ENCODE measurements at places on chromosomes 7 and 10.

DNA sequence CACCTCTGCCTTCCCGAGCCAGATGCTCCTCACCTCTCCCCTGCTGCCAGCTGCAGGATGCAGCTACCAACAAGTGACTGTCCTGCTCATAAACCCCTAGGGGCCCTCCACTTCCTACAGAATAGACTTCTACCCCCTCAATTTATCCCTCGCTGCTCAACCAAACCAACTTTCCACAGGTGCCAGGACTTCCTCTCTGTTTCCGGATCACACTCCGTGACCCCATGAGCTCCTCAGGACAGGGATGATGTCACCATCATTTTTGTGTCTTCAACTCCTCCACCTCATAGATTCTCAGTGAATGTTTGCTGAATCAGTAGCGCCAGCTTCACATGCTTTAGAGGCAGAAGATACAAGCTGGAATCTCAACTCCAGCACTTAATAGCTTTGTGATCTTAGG lies 25.8 kb upstream of the ADRB1 start:
- DNase-seq = no peak

DNA sequence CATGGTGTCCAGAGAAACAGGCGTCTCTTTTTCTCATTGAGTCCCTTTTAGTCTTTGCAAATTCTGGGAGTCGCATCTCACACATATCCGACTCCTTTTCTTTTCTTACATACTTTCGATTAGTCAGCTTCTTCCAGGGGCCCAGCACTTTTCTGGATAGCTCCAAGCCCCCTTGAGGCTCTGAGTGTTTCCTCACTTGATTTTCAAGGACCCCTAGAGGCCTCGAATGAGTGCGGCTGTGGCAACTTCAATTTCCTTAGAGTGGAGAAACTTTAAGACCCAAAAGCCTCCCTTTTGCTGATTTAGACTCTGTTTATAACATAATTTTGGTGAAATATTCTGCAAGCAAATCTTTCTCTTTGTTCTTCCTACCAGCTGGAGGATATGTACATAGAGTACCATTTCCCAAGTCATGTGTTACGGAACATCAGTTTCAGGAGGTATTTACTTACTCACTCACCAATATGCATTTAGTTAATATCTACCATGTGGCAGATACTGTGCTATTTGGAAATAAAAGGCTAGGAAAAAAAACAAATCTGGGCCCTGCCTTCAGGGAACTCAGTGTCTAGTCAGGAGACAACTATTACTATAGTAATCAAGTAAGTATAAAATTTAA lies 555.2 kb downstream of the REEP3 start:
- DNase-seq = no peak

DNA sequence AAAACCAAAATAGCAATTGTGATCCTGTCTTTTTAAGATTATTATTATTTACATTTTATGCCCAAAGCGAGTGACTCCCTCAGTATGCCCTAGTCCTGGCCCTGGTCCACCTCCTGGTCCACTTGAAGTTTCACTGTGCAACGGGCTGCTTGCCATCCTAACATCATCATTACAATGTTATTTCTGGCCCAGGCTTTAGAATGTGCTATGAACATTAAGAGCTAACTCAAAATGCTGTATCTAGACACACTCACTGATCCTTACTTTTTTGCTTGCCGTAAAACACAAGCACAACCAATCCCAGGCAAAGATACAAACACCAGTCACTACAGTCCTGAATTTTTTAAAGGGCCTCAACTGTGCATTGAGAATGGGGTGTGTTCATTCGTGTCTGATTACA lies 38.4 kb downstream of the RHOBTB1 start:
- DNase-seq = no peak

DNA sequence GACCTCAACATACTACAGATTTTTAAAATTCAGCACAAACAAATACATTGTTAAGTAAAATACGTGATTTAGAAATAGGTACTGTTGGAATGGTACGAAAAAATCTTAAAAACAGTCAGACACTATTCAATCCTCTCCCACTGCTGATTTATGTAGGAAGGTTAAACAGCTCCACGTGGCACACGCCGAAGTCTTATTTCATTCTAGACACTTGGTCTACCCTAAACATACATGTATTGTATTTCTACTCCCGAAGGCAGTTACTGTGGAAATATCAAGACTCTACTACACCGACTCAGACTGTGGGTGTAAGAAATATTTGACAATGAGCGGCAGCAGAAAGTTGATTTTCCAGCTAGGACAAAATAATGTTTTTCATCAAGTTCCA lies 130.6 kb downstream of the MPP7 start:
- DNase-seq = no peak

- DNase-seq = no peak
These were observed 12.5 kb downstream of the ENO4 start for GRCh38 chr10:116861796-116862195.

- DNase-seq = peak; percentile 73
These were observed 671 bp upstream of the ATAD1 start for GRCh38 chr10:87818505-87819288.

- DNase-seq = no peak
These were observed 20.8 kb upstream of the DDIT4 start for GRCh38 chr10:72252972-72253371.

DNA sequence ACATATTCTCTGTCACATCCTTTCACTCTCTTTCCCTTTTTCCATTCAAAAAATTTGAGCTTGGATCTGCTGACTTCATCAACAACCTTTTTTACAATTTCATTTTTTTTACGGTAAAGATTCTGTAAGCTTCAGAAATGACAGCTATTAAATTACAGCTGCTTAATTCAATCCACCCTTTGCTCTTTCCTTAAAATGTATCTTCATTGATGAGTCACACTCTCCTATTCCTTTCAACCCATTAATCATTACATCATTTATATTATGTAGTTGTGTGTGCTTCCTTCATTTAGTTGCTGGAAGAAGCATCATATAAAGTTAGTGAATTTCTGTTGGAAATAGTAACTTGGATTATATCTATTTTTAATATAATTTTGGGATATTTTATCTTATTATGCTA lies 67.1 kb upstream of the MAGI2 start:
- no peak for DNase-seq

- no peak for DNase-seq
These were observed 47.8 kb upstream of the TMEM213 start for GRCh38 chr7:138749960-138750359.

DNA sequence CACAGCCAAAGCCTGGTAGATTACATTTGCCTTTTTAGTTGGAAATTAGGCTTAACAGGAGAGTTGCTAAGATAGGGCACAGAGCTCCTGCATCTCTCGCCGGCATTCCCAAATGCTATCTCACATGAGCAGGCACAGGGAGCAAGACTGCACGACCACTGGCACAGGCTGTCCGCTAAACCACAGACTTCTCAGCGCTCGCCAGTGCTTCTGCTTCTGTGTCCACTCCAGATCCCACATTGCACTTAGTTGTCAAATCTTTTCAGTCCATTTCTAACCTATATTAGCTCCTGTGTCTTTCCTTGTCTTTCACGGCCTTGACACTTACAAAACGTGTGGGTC lies 138.9 kb downstream of the EGFR start:
- DNase-seq = no peak

- DNase-seq = no peak
These were observed 90.4 kb downstream of the AKR1D1 start for GRCh38 chr7:138166681-138167080.

GRCh38 chr7:116670409-116671015 lies 1.5 kb upstream of the MET start:
- no peak for DNase-seq

- DNase-seq = no peak
These were observed 80.3 kb downstream of the RAMP3 start for GRCh38 chr7:45237788-45238461.

- DNase-seq = no peak
These were observed 124.0 kb downstream of the REEP3 start for GRCh38 chr10:63645195-63645594.

Data from activated CD4-positive, alpha-beta T cell treated with anti-CD3 and anti-CD28 coated beads for 4 hours (primary cell).